AG20443 (cell line): ENCODE measurements at places on chromosomes 2 and 18.

GRCh38 chr18:31102025-31102684, at the start of gene DSC2:
TSS of gene DSC2 (minus strand) at chr18:31102421. CDS start at chr18:31101971, 450 bp downstream.
- DNase-seq, result peak; percentile 6

- DNase-seq, result no peak
These were observed 367.5 kb upstream of the MMADHC start for GRCh38 chr2:149954981-149955600.

DNA sequence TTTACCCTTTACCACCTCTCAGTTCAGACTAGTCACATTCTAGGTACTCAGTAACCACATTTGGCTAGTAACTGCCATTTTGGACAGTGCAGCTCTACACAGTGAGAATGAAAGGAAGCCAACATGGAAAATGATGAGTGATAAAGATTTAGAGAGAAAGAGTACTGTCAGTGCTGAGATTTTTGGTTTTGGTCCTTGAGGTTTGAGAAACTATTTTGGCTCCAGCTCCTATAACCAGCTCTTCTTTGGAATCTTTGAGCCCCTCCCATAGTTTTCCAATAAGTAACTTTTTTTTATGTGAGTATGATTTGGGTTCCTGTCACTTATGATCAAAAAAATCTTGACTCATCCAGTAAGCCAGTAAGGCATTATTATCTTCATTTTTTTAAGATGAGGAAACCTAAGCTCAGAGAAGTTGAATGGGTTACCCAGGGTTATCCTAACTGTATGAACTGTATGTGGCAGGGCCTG, 173.0 kb downstream of the BABAM2 start:
- peak; percentile 30 for DNase-seq

DNA sequence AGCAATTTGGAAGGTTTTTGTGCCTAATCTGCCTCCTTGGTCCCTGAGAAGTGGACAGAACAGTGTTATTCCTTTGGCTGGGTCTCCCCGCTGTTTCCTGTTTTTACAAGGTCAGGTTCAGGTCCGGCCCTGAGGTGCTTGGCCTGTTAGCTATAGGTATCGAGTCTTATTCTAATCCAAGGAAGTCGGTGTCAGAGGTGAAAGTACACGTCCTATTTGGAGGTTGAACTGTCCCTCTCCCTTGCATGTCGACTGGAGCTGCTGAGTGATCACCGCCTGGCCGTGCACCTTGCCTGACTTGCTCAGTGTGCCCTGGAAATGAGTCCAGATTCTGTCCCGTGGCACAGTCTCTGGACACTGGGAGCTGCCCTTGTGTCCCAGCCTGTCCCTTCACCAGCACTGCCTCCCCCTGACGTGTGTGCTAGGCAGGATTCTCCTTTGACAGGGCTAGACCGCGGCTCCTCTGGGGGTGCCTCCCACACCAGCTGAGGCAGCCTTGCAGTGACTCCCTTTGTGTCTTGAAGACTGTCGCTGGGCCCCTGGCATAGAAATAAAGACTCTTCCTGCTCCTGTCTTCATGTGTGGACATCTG, 65.7 kb upstream of the RBM44 start:
- DNase-seq, result peak; percentile 22

DNA sequence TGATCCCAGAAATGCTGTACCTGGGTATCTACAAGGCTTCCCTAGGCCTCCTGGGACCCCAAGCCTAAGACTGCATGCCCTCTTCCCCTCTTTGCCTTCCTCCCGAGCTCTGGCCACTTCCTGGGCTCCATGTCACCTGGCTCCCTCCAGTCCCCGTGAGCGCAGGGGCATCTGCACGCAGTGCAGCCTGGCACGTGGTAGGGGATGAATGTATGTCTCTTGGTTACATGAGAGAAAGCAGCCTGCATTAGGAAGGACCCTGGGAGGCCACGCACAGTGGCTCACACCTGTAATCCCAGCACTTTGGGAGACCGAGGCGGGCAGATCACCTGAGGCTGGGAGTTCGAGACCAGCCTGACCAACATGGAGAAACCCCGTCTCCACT, 15.8 kb downstream of the PASK start:
- DNase-seq, result no peak
